Stimulated activated CD8-positive, alpha-beta memory T cell treated with anti-CD3 and anti-CD28 coated beads, Interleukin-15, amount 100 ng/mL, for 48 hours (primary cell): ENCODE measurements at places on chromosomes 2 and 18.

DNA sequence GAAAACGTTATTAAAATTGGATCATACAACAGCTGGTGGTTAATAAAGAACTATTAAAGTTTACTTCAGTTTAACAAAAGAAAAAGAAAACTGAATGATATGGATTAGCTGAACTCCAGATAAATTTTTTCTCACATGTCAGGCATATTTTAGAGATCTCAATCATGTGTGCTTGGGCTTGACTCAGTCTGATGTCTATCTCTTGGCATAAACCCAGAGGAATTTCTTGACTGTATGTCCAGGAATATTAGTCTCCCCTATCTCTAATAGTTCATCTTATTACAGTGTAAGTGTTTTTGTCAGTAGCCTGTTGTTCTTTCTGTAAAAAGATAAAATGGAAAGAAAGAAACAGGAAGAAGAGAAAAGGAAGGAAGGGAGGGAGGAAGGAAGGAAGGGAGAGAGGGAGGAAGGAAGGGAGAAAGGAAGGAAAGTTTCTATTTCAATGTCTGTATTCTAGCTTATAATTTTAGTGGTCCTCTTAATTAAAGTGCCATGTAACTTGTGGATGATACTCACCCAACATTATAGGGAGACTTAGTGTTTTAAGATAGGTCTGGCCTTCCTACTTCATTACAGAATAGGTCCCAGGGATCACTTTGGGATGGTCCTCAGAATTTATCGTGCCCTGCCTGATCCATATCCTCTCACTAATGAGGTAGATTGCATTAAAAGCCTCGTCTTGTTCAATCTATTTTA, 99.7 kb upstream of the UGP2 start:
- no peak for DNase-seq

DNA sequence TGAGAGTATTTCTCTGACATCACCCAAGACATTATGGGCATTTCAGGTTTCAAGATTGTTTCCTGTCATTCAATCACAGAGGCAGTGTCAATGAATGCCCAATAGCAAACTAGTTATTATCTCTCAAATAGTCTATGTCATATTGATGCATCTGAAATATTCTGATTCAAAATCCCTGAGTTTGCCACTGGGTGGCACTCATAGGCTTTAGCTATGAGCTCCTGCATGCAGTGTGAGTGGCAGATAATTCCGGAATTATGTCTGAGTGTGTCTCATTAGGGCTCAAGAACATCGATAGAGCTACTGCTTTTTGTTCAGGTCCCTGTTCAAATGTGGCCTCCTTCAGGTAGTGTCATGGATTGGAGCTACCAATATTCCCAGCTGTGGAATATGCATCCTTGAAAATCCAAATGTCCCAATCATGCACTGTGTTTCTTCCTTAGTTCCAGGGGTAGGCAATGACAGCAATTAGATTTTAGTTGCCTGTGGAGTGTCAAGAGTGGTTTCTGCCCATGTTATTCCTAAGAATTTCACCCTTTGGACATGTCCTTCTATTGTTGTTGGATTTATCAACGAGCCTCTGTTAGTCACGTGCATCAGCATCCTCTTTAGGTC, 7.8 kb upstream of the OR6B3 start:
- DNase-seq, result no peak

GRCh38 chr2:42877511-42877910, 85.1 kb upstream of the HAAO start:
- DNase-seq, result no peak

DNA sequence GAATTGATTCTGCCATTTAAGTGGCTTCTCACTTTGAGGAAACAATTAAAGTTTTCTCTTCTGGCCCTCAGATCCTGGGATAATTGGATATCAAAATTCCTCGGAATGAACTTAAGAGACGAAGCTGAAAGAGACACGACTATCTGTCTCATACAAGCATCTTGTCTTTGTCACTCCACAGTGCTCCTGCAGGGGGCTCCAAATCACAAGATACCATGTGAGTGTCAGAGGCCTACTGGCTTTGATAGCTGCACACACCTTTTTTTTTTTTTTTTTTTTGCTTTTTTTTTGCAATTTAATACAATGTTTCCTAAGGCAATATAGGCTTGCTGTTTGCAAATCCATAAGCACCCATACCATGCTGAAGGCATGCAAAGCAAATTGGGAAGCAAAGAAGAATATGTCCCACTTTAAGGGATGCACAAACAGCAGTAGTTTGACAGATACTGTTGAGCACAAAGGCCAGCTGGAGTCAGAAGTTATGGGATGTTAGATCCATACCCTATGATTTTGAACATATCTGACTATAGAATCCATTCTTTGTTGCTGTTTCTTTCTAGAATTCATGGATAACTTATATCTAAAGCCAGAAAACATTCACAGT, 109.0 kb upstream of the CBLN2 start:
- no peak for DNase-seq

- DNase-seq, result no peak
Observed at GRCh38 chr18:46412916-46413315, 244.1 kb downstream of the LOXHD1 start.

DNA sequence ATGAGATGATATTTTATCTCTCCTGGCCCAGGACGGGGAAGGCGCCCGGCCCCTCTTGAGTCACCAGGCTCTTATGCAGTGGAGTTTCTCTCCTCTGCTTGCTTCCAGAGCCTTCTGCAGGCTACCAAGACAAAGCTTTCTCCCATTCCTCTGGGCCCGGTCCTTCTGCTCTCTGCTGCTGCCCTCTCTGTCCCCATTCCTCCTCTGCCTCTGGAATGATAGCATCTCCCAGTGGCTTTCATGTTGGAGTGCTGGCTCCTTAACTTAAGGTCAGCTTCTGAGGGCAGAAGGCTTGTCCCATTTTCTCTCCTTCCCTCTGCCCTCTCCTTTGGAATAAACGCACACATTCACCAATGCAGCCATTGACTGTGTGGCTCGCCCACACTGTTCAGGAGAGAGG, 86.2 kb downstream of the SDC1 start:
- DNase-seq, result no peak

DNA sequence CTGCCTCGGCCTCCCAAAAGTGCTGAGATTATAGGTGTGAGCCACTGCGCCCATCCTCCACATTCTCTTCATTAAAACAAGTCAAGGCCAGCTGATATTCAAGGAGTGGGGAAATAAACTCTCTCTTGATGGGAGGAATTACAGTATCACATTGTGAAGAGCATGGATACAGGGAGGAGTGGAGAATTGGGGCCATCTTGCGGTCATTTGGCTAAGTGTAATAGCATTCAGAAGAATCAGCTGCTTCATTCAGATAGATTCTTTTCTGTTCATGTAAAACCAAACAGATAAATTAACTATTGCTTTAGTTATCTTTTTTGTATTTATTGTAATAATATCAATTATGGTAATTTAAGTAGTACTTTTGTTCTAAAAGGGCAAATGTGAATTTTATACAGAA, 156.3 kb downstream of the UBR3 start:
- DNase-seq, result no peak

GRCh38 chr2:188494906-188495305, 203.2 kb downstream of the GULP1 start:
- no peak for DNase-seq

DNA sequence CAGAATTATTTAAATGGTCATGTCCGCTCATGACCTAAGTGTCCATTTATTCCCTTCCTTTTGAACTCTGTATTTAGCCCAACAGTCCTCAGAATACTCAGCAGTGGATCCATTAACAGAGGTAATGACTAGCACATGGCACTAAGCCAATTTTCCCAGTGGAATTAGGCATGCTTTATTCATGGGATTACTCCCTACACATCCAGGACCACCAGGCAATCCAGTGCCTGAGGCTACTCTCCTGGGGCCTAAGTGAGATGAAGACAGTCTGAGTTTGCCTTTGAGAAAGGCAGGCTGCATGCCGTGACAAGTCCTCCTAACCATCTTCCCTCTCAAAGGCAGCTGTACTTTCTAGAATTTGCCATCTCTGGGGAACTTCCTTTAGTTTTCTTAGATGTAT, 128.6 kb downstream of the SPOPL start:
- DNase-seq, result no peak
